Type B pancreatic cell (in vitro differentiated cells): ENCODE measurements at places on chromosomes 6 and 20.
A peak's percentile ranks its signal among the peaks of the same experiment; 100 is the strongest.

DNA sequence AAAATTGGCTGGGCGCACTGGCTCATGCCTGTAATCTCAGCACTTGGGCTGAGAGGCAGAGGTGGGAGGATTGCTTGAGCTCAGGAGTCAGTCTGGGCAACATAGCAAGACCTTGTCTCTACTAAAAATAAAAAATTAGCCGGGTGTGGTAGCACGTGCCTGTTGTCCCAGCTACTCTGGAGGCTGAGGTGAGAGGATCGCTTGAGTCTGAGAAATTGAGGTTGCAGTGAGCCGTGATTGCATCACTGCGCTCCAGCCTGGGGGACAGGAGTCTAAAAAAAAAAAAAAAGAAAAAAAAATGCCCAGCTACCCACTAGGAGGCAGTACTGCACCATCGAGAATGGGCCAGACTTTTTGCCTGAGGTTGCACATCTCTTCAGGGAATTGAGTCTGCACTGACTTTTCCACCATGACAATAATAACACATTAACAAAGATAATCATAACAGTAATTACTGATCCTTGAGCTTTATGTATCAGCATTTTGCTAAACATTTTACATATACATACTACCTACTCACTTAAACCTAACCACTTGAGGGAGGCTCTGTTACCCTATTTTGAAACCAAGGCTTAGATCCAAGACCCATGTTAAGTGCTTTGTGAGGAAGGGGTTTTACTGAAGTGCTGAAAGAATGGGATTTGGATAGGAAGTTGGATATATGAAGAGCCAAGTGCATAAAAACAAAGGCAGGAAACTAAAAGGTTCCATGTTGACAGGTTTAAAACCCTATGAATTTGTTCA, 21.0 kb downstream of the SRSF3 start:
- DNase-seq, result no peak

- DNase-seq, result no peak
These were observed 78.4 kb downstream of the GFRAL start for GRCh38 chr6:55405474-55406235.

GRCh38 chr6:43964659-43965570, 162.3 kb downstream of the MRPL14 start:
- peak; percentile 58 for DNase-seq

DNA sequence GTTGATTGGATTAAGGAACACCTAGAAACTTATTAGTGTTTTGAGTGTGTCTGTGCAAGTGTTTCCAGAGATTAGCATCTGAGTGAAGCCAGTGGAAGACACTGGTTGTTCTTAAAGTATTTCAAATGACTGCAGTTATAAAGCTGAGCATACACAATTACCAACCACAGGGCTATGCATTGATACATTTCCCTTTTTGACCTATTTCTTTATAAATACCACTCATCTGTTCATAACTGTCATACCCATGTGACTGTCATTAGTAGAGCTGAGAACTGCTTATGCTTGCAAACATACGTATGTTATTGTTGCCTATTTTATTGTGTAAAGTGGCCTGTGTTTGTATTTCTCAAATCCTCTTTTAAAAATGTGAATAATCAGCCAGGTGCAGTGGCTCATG, 15.3 kb upstream of the ZC3H12D start:
- no peak for DNase-seq

DNA sequence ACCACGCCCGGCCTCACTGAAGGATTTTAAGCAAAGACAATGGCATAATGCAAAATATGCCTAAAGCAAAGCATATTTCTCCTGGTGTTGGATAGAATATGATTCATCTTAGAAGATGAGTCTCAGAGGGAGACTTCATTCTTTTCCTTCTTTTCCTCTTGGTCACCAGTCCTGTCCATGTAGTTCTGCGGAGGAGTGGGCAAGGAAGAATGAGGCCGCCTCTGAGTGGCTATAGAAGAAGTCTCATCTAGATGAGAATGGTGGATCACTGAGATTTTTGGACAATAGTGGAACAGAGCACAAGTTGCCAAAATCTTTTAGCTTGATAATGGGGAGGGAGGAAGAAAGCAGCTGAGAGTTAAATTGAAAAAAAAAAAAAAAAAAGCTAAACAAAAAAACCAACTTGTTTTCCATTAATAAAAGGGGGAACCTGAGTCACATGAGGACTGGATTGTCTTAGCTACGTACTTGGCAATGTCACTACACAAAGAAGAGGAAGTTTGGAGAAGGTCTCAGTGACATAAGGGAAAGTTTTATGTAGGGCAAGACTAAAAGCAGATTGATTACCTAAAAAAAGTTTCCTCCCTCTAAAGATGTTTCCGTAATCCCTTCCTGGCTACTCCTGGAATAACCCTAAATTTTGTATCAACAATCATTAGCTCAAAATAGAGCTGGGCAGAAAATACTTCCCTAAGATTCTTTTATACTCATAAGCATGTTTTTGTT, 6.0 kb downstream of the CD83 start:
- no peak for DNase-seq

DNA sequence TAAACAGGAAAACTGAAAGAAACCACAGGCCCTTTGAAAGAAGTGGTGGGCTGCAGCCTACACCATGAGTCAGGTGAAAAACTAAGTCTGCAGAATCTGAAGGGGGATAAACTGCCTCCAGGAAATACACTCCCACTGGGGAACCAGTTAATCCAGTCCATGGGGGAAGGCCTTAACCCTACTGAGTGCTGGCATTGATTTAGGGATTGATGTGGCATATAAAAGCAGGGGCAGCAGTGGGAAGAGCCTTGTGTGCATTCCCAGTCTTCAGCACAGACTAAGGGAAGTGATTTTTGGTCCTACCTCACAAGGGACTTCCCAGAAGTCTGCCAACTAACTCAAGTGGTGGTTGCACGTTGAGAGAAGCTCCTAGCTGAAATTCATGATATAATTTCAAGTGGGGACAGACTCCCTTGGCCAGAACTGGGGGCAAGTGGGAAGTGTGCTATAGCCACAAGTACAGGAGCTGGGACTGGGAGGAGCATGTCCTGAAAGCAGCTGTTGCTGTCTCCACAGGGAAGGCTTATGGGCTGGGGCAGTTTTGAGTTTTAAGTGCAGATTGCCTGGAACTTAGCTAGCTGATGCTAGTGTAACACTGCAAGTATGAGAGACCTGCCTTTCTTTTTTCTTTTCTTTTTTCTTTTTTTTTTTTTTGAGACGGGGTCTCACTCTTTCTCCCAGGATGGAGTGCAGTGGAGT, 31.2 kb downstream of the CITED2 start:
- no peak for DNase-seq
